Bladder microvascular endothelial cell (primary cell): ENCODE measurements at places on chromosomes 7 and 10. TPM values are rescaled to one million over a fixed set of nuclear protein-coding genes. Genes with fewer than 3 reads are reported as not detected.

SLC26A3 gene
- total RNA-seq = not detected in 2 replicates

CREB3L2 gene
- 16.4 and 38.2 TPM in 2 replicates for total RNA-seq

EPHA1 gene
- total RNA-seq = not detected in 2 replicates

ITGB8 gene
- total RNA-seq = 0.32 and 49.9 TPM in 2 replicates

ETV1 gene
- total RNA-seq = 2.6 and 4.5 TPM in 2 replicates

SHH gene
- under 0.01 and 0.06 TPM in 2 replicates for total RNA-seq

HACD1 gene
- 21.4 and 24.0 TPM in 2 replicates for total RNA-seq

SPDYE2B gene
- total RNA-seq = not detected in 2 replicates

ENO4 gene
- not detected in 2 replicates for total RNA-seq

ITPRIP gene
- total RNA-seq = 10.8 and 26.9 TPM in 2 replicates

LRRC4 gene
- 0.76 and 0.97 TPM in 2 replicates for total RNA-seq

OR6B1 gene
- not detected in 2 replicates for total RNA-seq

RGR gene
- not detected in 2 replicates for total RNA-seq

BRI3 gene
- 55.0 and 70.3 TPM in 2 replicates for total RNA-seq

CYP2C19 gene
- total RNA-seq = 0.06 TPM in 1 of 2 replicates, not detected in the other

TWIST1 gene
- 0.16 TPM in 1 of 2 replicates, not detected in the other for total RNA-seq

ZNF727 gene
- 0.16 TPM in 1 of 2 replicates, not detected in the other for total RNA-seq

PLXNA4 gene
- 0.32 and 7.9 TPM in 2 replicates for total RNA-seq

DENND2A gene
- under 0.01 and 1.0 TPM in 2 replicates for total RNA-seq

SVOPL gene
- total RNA-seq = not detected in 2 replicates

SPDYE5 gene
- total RNA-seq = not detected in 2 replicates

KLF14 gene
- total RNA-seq = not detected in 2 replicates

ABCB1 gene
- 4.5 and 11.0 TPM in 2 replicates for total RNA-seq

PLEKHS1 gene
- not detected in 2 replicates for total RNA-seq

PRKG1 gene
- 0.32 and 10.1 TPM in 2 replicates for total RNA-seq

ADRB1 gene
- 0.32 and 47.8 TPM in 2 replicates for total RNA-seq

RSPH10B2 gene
- total RNA-seq = under 0.01 and 0.50 TPM in 2 replicates

SLC35B4 gene
- total RNA-seq = 6.8 and 24.2 TPM in 2 replicates

FAS gene
- total RNA-seq = 16.8 and 29.7 TPM in 2 replicates

ASB10 gene
- not detected in 2 replicates for total RNA-seq

GPR22 gene
- under 0.01 TPM in 1 of 2 replicates, not detected in the other for total RNA-seq

CRPPA gene
- 0.97 and 2.1 TPM in 2 replicates for total RNA-seq

FGFBP3 gene
- total RNA-seq = 0.16 and 0.19 TPM in 2 replicates

TAC1 gene
- total RNA-seq = not detected in 2 replicates

GIMAP8 gene
- 74.8 and 102 TPM in 2 replicates for total RNA-seq

MEIG1 gene
- not detected in 2 replicates for total RNA-seq

TFEC gene
- total RNA-seq = 8.5 and 8.6 TPM in 2 replicates

FOXP2 gene
- total RNA-seq = 0.32 and 8.6 TPM in 2 replicates

SDK1 gene
- under 0.01 and 0.94 TPM in 2 replicates for total RNA-seq

ZNF775 gene
- total RNA-seq = 7.0 and 7.8 TPM in 2 replicates
